ENCODE measurements at places on chromosomes 6 and 20.

- no peak for DNase-seq
Measured at GRCh38 chr20:54305421-54305820, 97.5 kb downstream of the PFDN4 start.

DNA sequence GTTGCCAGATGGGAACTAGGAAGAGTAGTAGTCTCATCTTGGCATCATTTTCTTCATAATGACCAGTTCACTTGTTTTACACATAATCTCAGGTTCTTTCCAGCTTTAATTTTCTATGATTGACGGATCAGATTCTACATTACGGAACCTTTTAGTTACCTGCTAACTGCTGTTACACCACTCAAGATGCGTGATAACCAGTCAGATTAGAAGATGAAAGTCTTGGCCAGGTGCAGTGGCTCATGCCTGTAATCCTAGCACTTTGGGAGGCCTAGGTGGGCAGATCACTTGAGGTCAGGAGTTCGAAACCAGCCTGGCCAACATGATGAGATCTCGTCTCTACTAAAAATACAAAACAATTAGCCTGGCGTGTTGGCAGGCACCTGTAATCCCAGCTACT is 92.5 kb downstream of the NCOA3 start:
- no peak for DNase-seq

- no peak for DNase-seq
Measured at GRCh38 chr6:16124198-16125180, 4.4 kb upstream of the MYLIP start.

DNA sequence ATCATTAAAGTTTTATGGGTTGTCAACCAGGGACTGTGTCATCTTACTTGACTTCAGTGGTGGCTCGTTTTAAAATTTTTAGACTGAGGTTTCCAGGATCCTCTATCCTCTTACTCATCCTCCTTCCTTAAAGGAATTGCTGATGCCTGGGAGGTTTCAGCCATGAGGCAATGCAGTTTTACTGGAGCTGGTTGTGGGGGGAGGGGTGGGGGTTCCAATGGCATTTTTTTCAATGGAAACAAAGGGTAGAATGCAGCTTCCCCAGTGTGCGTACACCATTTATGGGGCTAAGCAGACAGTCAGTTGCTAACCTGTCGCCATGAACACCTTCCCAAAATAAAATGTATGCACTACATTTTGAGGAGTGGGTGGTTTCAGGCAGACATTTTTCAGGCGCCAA is 88.0 kb downstream of the METTL24 start:
- no peak for DNase-seq

DNA sequence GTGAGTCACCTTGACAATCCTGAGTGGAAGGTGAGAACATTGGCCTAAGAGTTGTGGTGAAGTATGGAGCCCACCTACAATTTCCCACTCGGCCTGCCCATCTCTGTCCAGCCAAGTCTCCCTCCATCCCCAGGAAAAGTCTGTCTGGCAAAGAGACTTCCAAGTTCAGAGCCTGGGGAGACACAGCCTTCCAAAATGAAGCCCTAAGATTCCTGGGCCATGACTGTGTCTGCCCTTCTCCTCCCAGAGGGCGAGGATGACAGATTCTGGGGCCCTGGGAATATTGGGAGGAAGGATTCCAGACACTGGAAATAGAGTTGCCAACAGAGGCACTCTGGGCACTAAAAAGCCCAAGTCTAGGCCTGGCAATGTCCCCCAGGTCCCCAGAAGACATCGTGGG is 176.8 kb downstream of the NFATC2 start:
- no peak for DNase-seq

- DNase-seq, result no peak
Measured at GRCh38 chr6:169802790-169803189, 51.4 kb downstream of the ERMARD start.

DNA sequence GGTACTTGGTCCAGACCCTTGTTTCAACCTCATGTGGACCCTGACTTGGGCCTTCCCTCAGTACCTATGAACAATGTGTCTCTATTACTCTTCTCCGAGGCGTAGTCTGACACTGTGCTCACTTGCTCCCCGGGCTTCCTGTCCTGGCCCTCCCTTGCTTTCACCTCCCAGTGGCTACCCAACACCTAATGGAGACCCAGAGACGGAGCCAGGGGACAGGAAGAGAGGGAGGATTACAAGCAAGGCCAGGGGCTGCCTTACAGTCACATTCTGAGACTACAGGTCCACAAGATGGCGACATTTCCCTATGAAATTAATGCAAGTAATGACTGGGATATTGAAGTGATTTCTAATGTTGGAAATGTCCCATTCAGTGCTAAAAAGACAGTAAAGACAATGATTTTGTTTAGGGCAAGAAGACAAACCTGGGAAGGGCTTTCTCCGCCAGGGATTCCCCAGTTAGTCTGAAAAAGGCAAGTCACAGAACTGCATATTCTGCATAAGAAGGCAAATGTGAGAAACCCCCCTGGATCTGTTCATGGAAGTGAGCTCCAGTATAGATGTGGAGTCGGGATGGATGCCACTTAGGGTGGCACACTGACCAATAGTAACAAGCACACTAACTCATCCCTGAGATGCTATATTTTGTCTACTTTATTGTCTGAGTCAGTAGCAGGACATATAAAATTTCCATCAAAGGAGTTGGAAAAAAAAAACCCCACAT is 44.0 kb upstream of the ZBTB24 start:
- peak; percentile 71 for DNase-seq

- no peak for DNase-seq
Measured at GRCh38 chr6:123629258-123629941, 7.3 kb downstream of the TRDN start.

DNA sequence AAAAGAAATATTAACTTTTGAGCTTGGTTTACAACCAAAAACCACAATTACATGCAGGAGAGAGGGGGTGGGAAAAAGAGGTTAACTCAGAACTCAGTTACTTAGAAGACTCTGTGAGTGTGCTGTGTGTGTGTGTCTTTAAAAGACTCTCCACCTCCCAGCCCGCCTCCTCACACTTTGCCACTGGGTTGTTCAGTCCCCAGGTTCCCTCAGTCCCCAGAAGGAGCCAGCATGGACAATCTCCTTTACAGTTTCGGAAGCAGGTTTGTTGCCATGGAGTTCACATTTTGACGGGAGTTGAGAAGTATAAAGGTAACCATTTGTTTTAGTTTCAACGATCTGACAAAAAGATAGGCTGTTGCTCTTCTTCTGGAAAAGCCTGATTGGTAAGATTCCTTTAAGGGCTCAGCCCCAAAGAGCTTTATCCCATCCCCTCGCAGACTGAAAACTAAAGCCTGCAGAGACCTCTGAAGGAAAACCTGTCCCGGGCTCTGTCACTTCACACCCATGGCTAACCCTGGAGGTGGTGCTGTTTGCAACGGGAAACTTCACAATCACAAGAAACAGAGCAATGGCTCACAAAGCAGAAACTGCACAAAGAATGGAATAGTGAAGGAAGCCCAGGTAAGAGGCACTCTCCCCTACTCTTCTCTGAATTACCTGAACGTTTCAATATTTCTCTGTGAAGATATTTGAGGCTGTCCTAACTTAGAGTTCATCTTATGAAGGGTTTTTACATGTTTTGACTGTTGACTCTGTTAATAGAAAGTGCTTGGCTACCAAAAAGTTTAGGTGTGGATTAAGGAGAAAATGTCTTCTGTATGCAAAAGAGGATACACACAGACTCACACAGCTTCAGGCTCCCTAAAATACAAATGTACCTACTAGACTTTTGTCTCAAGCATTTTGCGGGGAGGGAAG is at the start of gene SPTLC3:
Gene SPTLC3, plus strand, starts transcription at position 212 of the 921 bp plus-strand sequence. Its CDS starts 296 bp downstream, at position 508.
- no peak for DNase-seq

GRCh38 chr6:46743425-46744158 is 3.1 kb upstream of the ANKRD66 start:
- DNase-seq, result no peak

DNA sequence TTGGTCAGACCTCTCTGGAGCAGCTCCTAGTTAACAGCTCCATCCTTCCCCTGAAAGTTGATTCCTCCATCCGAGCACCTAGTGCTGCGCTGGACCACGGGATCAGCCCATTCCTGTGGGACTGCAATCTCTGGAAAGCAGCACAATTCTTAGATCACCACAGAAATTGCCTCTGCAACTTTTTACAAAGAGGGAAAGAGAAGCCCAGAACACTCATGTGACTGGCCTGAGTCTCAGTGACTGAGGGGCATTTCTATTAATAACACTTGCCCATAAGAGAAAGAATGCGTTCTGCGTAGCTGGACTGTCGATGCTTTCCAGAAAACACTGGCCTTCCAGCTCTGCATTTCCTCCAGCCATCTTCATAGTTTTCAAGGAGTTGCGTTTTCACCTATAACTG is 18.3 kb downstream of the MPC1 start:
- DNase-seq, result no peak

- DNase-seq, result no peak
Measured at GRCh38 chr6:133805876-133806275, 83.0 kb upstream of the TCF21 start.

- no peak for DNase-seq
Measured at GRCh38 chr6:4574007-4574406, 202.2 kb upstream of the CDYL start.

Measured in CD4-positive, alpha-beta T cell treated with Interleukin-2 at 100 ng/mL for 4 hours (primary cell).